ENCODE measurements at places on chromosomes 12 and 14.

DNA sequence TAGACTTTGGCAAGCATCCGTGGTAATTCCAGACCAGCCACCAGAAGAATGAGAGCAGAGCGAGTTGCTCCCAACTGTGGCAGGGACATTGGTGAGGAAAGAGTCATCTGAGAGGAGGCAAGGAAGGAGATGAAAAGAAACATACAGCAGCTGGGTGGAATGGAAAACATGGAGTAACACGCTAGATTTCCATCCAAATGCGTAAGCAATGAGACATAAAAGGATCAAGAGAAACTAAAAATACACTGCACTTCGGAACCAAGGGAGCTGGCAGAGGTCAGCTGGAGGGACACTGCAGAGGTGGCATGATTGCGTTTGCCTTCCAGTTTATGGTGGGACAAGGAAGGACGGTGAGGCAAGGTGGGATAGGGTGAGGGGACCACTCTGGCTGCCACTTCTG is 82.9 kb downstream of the DDX51 start:
- DNase-seq = no peak

DNA sequence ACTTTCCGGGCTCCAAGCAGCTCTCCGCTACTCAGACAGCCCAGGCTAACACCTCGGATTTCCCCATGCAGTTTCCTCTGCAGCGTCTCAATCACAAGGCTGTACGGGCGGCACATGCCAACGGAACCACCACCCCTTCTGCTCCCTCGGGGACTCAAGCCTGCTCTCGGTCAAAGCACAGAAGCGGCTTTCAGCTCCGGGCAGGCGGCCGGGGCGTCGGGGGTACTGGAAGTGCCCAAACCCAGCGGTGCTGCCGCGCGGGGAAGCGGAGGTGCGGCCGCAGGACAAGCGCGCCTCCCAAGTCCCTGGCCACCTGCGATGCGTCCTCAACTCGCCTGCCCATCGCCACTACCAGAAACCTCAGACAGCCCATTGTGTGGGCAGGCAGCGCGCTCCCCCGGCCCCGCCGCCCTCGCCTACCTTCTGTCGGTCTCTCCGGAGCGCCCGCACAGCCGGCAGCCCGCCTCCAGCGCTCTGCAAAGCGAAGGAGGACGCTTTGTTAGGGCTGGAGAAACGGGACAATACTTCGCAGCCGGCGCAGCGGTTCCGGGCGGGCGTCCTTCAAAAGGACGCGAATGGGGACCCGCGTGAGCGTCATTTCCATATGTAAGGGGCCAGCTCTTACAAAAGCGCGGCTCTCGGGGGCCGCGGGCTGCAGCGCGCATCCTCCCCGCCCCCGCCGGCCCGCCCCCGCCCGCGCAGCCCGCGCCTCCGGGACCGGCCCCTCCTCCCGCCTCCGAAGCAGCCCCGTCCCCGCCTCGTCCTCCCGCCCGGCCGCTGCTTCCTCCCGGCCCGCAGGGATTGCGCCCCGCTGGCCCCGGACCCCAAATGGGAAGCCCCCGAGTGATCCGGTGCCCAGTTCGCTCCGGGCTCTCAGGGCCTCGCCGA is 674 bp downstream of the NIN start:
- DNase-seq = peak; percentile 66

DNA sequence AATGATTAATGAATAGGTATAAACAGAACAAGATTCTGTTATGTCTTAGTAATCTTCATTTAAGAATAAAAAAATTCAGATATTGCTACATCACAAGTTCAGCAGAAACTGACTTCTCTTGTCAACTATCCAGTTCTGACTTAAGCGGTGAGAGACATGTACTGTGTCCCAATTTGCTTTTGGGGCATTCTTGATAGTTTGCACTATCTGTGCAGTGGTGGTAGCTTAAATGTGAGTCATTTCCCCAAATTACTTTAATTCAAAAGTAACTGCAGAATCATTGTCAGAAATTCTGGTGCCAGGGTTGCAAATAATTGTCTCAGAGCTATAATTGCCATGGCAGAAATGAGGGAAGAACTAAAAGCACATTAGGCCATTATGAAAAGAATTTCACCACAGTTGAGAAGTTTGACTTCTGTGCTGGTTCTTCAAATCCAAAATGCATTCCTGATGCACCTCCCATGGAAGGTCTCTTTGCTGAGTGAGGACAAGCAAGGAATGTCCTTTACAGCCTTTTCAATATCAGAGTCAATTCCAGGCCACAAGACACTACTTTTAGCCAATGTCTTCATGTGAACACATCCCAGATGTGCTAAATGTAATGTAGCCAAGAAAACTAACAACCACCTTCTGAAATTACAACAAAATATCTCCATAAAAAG is 304.7 kb downstream of the SSPN start:
- no peak for DNase-seq

DNA sequence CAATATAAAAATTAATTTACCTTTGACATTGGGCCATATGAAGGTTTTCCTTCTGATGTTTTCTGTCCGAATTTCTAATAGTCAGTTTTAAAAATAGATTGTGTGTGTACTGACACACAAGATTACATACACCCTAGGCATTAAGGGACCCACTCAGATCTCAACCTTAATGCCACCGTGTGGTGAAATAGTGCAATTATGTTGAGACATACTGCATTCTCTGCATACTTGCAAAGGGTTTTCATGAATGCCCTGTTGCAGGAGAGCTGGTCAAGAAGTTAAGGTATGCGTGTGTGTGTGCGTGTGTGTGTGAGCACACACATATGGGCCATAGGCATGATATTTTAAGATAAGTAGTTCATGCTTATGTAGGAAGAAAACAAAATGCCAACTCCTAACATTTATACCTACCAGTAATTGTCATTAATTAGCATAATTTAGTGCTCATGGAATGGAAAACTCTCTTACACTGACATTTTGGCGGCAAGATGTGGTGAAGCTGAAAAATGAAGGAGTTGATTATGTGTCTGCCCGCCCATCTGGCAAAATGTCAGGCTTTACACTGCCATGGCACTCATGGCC is 58.8 kb downstream of the PIK3C2G start:
- peak; percentile 69 for DNase-seq

DNA sequence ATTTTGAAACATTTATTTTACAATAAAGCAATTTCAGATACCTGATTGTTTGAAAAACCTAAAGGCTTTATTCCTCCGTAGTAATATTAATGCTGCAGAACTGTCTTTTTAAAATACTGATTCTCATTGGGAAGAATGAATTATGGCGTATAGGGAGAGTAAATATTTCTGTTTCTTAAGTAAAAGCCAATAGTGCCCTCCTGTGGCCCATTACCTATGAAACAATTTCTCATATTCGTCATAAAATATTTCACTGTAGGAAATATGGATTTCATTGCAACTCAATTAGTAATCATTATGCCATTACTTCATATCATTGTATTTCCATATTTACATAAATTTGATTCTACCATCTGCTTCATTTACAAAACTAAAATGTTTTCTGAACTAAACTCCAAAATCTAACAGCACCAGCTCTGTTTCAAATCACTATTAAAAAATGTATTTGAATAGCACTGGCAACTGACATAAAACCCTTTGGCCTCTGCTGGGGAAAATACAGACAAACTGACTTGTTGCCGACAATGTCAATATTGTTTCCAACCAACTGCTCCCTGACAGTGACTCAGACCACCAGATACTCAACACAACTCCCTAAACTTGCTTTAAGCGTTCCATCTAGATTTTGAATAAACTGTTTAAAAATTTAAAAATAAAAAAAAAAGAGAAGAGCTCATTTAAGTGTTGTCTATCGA is 290.3 kb downstream of the NAV3 start:
- DNase-seq = no peak
